ENCODE measurements at places on chromosomes 1 and 21. TPM values are rescaled to one million over a fixed set of nuclear protein-coding genes. Genes with fewer than 3 reads are reported as not detected.
A peak's percentile ranks its signal among the peaks of the same experiment; 100 is the strongest.

GRCh38 chr1:85488126-85488525, 23.2 kb upstream of the DDAH1 start:
- no peak for DNase-seq

- no peak for DNase-seq
Observed at GRCh38 chr1:1540818-1541628, 599 bp upstream of the TMEM240 start.

GRCh38 chr1:155706139-155706538, 17.2 kb downstream of the DAP3 start:
- peak; percentile 57 for DNase-seq

GRCh38 chr1:5686195-5686594, 306.0 kb downstream of the NPHP4 start:
- no peak for DNase-seq

DNA sequence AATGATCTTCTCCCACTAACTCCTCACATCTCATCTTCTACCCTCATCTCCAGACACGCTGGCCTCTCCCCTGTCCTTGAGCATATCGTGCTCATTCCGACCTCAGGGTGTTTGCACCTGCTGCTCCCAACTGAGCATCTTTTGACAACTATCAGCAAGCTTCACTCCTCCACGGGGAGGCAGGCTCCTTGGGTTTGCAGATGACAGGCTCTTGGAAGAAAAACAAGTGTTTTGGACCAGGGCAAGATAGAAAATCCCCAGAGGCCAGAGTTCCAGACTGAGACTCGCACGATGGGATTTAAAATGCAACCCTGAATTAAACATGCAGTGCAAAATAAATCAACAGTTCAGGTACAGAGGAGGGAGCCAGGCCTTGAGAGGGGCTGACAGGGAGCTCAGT, 246.7 kb downstream of the PTPRU start:
- no peak for DNase-seq

DNA sequence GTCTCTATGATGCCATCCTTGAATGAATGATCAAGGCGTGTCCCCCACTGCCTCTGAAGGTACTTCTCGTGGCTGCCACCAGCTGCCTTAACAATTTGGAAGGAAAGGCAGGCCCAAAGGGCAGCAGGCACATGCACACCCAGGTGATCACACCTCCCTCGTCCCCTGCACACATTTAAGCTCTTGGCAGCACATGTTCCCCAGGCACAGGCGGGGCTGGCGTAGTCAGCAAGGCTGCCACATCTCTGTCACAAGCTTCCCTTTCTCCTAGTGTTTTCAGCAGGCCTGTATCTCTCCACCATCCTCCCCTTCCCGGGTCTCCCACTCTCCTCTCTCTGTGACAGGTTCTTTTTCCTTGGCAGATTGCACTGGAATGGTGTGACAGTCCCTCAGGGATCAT, 111.9 kb downstream of the CACNA1E start:
- DNase-seq = no peak

DNA sequence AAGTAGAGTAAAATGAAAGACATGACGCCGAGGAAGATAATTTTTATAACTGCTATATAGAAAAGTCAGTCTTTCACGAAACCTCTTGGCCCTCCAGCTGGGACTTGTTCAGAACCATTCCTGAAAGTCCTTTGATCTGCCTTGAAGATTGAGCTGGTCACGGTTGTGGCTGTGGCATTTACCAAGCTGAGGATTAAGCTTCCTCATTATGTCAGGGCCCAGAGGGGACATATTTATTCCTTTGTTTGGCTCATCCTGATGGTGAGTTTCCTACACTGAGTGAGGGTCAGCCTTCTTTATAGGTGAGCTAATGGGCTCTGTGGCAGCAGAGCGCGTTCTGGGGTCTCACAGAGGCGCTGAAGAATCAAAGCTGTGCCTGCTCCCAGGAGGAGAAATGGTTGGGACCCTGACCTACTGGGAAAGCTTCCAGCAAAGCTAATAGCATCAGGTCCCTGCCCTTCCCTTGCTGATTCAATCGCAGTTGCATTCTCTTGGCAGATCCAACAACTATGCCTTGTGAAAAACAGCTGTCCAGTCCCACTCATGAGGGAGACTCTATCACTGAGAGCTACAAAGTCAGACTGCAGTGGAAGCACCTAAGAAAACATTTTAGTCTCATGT, 43.2 kb upstream of the PBX1 start:
- DNase-seq = no peak

- DNase-seq = no peak
Observed at GRCh38 chr1:63775418-63776127, 1.8 kb downstream of the ROR1 start.

- peak; percentile 23 for DNase-seq
Observed at GRCh38 chr1:15681349-15682292, 2.5 kb upstream of the PLEKHM2 start.

DNA sequence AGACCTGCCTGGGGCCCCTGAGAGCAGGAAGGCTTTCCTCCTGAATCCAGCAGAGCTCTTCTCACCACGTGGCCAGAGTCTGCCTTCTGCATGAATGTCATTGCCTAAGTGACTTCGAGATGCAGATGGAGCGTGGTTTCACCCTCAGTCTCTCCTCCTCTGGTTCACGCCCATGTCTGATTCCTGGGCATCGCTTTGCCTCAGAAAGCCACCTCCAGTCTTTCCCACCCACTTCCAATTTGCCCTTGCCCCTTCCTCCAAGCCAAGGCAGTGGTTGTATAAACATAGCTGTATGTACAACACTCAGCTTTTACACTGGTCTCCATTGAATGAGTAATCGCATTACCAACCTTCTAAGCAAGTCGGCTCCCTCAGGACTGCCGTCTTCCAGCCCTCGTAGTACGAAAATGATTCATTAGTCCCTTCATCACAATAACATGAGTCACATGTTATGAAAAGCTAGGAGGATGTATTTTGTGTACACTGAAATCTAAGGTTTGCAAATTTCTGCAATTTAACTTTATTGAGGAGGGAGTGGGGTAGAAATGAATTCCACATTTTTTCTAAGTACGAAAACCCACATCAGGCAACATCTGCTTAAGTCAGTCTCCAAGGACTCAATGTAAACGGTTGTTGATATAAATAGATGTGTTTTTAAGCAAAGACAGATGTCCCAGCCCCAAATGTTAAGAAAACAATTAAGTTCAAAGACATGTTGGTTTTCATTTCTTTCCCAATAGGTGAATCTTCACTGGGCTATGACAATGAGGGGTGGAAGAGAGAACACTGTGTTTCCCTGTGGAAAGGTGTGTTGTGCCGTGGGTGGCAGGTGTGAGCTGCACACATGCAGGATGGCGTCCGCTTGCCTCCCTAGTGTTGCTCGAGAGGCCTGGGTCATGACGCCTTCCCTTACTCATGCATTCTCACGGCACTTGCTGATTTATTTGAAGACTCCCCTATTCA, 32.3 kb upstream of the ETS2 start:
- peak; percentile 97 for DNase-seq

- DNase-seq = peak; percentile 37
Observed at GRCh38 chr21:38806942-38807284, 1.2 kb downstream of the ETS2 start.

DNA sequence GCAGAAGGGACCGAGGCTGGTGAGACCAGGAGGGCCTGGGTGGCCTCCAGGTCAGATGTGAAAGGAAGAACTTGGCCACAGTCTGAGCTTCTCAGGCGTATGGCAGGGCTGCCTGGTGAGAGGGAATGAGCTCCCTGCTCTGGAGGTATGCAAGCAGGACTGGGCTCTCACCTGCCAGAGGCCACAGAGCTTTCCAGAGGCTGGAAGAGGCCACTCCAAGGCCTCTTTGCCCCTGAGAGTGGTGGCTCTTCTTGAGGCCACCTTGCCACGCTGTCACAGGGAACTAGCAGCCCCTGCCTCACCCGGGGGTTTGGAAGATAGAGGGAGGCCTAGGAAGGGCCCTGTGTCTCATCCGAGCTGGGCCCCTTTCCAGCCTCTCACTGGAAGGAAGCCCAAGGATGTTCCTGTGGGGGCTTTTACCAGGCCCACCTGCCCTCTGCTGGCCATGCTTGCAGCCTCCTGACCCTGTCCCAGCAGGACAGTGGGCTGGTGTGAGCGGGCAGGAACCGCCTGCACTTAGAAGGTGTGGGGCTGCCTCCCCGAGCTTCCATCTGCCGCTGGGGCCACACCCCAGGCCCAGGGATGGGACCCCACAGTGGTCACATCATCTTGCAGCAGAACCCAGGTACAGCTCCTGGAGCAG, 10.0 kb downstream of the PCSK9 start:
- DNase-seq = no peak

- DNase-seq = peak; percentile 33
Observed at GRCh38 chr1:67214420-67215174, 48.3 kb downstream of the IL23R start.

- DNase-seq = peak; percentile 11
Observed at GRCh38 chr1:205537386-205538018, 33.0 kb downstream of the CDK18 start.

DNA sequence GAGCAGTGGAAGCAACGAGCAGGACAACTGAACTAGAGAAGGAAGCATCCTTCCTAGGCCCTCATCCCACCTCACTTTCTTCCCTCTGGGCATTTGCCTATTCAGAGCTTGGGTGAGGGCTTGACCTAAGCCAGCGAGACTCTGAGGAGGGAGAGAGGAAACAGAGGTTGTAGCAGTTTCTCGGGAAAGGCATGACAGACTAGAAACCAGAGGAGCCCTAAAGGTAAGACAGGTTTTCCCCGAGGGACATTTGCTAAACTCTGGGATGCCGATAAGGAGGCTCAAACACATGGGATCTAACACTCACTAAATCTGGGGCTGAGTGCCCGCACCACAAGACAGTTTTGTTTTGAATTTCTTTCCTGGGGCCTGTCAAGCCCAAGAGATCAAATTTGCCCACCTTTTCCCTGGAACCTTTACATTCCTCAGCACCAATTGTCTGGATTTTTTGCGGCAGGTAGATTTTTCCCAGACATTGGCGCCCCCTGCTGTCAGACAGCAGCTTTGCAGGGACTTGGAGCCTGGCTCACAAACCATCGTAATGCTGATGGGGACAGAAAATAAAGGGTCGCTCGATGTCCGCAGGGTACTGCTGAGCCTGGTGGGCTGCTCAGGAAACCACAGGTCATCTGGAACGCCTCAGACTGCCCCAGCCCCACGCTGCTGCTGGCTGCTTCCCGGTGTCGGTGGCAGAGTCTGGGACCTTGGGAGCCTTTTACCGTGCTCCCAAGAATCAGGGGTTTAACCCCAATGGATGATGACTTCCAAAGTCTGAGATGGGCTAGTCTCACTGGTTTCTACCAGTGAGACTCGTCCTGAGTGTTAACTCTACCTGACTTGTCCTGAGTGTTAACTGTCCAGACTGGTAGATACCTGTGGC, 23.4 kb upstream of the TSPAN2 start:
- DNase-seq = no peak

DNA sequence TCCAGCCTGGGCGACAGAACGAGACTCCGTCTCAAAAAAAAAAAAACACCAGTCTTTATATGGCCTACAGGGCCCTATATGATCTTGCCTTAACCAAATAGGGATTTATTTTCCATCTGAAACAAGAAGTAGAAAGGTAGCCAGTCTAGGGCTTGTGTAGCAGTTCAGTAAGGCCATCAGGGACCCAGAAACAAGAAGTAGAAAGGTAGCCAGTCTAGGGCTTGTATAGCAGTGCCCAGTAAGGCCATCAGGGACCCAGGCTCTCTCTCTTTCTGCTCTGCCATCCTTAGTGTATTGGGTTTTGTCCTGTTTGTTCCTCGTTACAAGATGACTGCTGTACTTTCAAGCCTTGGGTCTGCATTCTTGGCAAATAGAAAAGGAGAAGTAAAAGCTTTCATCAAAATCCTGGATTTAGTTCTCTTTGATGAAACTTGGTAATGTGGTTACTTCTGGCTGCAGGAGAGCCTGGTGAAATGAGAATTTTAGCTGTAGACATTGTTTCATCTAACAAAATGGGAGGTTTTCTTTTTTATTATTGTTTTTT, 46.1 kb downstream of the PKN2 start:
- no peak for DNase-seq

DNA sequence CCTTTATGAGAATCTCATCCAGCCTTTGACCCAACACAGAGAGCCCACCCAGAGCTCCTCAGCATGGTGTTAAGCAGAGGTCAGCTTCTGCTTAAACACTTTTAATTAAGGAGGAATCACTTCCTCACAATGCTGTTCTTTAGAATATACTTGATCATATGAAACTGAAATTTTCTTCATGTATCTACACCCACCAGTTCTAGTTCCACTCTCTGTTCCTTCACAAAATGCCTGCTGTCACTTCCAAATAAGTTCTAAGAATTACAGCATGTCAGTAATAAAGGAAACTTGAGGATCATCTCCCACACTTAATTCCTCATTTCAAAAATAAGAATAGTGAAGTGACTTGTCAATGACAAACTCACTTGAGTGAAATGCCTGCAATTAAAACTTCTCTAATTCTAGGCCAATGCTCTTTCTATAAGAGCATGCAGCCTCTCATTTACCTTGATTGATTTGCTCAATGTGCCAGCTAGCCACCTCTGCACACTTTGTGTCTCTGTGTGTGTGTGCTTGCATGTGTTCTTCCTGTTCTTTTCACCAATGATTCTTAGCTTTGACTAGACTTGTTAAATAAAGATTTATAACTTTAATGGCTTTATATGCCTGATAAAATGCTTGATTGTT, 356.3 kb downstream of the PLPP3 start:
- no peak for DNase-seq

DNA sequence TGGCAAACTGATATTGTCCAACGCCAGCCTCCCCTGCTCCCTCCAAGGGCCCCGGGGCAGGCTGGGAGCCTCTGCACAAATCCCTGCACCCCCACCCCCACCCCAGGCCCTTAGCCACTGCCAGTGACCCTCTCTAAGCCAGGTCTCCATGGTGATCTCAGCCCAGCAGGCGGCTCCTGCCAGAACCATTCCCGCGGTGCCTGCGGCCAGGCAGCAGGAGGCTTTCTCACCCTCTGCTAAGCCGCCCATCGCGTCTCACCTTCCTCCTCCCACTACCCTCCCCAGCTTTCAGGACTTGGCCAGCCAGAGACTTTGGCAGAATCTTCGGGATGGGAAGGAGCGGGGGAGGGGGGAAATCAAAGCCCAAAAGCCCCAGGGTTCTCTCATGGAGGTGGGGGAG, 46.8 kb upstream of the WASF2 start:
- peak; percentile 78 for DNase-seq

GRCh38 chr1:219042769-219043168, 130.9 kb upstream of the LYPLAL1 start:
- no peak for DNase-seq

- no peak for DNase-seq
Observed at GRCh38 chr1:237492359-237492758, 398.4 kb downstream of the ZP4 start.

GRCh38 chr21:35476621-35477395, 427.7 kb upstream of the RUNX1 start:
- peak; percentile 55 for DNase-seq

The DCDC2B gene
- total RNA-seq = not detected

The KCNJ6 gene
- total RNA-seq = not detected

The MATN1 gene
- total RNA-seq = not detected

The THEM5 gene
- not detected for total RNA-seq

The RGS8 gene
- not detected for total RNA-seq

The CRNN gene
- total RNA-seq = not detected

The RHBDL2 gene
- 1.5 TPM for total RNA-seq

The KCNJ9 gene
- total RNA-seq = not detected

The CSRP1 gene
- total RNA-seq = 614 TPM

The SYT11 gene
- 40.9 TPM for total RNA-seq

The GRIK1 gene
- total RNA-seq = not detected

The HRNR gene
- not detected for total RNA-seq

The SHCBP1L gene
- total RNA-seq = not detected

The CLCA1 gene
- not detected for total RNA-seq

Data from HFFc6 (cell line).